Lung (tissue), 17 donors: ENCODE measurements at places on chromosomes 6 and 20. TPM values are rescaled to one million over a fixed set of nuclear protein-coding genes. Genes with fewer than 3 reads are reported as not detected.

SLA2 gene
- 1.6 TPM for polyA plus RNA-seq

RFX6 gene
- polyA plus RNA-seq = 0.01 TPM

VSTM2L gene
- 38.0 TPM for polyA plus RNA-seq

SGK2 gene
- polyA plus RNA-seq = 0.73 TPM

CSTF1 gene
- polyA plus RNA-seq = 14.7 TPM

AK9 gene
- polyA plus RNA-seq = 4.1 TPM

IPCEF1 gene
- polyA plus RNA-seq = 1.6 TPM
